ENCODE measurements at places on chromosomes 13 and 19.

- DNase-seq: no peak
Observed at GRCh38 chr13:26488236-26489003, 69.1 kb upstream of the WASF3 start.

DNA sequence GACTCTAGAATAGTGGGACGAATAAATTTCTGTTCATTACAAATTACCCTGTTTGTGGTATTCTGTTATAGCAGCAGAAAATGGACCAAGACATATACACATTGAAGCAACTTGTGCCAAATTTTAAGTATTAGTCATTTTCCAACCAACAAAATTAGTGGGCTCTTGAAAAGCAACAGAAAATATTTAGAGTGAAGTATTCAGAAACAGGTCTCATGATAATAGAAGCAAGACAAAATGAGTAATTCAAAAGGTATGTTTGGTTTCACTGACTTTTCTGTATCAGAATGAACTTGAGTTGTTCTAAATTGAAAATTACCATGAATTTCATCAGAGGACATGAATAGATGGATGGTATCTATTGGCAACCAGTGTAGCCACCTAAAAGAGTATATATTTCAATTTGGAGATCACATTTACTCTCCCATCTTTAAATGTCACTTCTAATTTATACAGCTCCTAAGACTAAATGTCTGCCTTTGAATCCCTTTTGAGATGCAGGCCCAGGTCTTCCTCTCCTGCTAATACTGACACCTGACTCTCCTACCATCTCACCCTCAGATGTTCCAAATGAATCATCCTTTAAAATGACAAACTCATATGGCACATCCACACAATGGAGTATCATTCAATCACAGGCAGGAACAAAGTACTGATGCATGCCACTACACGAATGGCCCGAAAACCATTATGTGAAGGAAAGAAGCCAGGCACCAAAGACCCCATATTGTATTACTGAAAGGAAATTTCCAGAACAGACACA, 40.7 kb upstream of the DOCK9 start:
- no peak for DNase-seq

GRCh38 chr13:33129094-33129832, 113.0 kb downstream of the KL start:
- no peak for DNase-seq

DNA sequence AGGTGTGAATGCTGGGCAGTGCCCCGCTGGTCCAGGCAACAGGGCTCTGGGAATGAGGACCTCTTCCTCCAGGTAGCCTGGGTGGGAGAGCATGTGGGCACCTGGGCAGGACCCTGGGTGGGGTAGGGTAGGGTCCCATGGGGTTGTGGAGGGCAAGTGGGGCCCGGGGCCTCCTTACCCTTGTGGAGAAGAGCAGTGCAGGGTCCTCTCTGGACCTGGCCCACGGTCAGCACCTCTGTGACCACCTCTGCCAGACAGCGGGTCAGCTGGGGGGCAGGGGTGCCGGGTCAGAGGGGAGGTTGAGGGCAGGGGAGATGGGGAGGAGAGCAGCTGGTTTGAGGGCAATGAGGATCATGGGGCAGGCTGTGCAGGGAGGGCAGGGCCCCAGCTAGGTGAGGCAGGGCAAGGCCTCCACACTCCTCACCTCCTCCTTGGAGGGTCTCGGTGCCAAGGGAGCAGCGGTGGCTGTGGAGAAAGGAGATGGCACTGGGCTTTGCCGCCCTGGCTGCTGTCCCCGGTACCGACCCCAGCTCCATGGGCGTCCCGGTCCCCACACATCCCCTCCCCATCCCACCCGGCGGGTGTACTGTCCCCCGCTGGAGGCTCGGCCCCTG, 491 bp downstream of the CCER2 start:
- no peak for DNase-seq

Measured in GF-D8 (cell line).